Dorsolateral prefrontal cortex (tissue), 122 donors: ENCODE measurements at places on chromosomes 3 and 15. TPM values are rescaled to one million over a fixed set of nuclear protein-coding genes. Genes with fewer than 3 reads are reported as not detected.

DNA sequence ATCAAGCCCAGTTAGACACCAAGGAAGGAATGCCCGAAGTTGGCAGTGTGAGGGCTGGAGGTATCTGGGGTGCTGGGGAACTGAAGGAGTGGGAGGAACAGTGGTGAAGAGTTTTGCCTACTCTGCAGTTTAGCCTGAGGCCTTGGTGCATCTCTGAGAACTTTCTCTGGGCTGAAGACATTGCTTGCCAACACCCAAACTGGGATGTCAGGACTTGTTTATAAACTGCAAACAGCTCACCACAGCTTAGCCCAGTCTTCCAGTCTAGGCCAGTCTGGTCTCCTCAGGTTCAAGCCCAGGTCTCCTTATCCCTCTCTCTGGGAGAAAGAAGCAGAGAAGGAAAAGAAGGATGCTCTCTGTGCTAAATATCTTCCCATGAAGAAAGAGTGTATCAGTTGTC is 68.0 kb upstream of the BOC start:
- no peak for DNase-seq

DNA sequence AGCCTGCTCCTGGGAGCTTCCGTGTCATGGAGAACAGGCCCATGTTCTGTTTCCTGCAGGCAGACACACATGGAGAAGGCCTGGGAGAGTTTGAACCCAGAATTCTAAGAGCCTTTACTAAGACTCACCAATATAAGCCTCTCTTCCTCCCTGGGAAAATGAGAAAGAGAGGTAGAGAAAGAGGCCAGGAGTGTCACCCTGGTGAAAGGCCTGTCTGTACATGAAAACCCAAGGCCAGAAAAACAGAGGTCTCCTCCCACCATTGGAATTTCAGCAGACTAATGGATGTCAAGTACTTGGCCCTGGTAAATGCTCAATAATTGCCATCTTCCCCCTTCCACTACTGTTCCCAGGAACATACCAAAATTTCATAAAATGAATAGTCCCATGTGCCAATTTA is 117.6 kb downstream of the TOP2B start:
- DNase-seq: no peak

Gene CDHR4
- total RNA-seq: not detected

DNA sequence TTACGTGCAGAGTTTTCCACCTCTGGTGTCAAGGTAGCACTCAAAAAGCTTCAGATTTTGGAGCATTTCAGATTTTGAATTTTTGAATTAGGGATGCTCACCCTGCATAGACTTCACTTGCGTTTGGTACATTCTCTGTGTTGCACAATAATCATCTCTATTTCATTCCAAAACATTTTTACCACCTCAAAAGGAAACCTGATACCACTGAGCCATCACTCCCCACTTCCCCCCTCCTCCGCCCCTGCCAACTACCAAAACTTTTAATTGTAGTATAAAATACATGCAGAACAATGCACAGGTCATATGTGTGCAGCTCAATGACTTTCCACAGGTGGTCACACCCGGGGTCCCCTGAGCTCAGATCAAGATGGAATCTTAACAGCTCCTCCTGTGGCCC is 208.8 kb downstream of the SV2B start:
- no peak for DNase-seq

GRCh38 chr3:65596571-65597225 is 442.0 kb downstream of the MAGI1 start:
- DNase-seq: peak; percentile 21

Gene TGM4
- not detected for total RNA-seq

- DNase-seq: no peak
These were observed 33.0 kb downstream of the SLC6A6 start for GRCh38 chr3:14435175-14436014.

- DNase-seq: no peak
These were observed 4.2 kb downstream of the STOML1 start for GRCh38 chr15:73987681-73988444.

Gene TASOR
- total RNA-seq: 46.6 TPM

DNA sequence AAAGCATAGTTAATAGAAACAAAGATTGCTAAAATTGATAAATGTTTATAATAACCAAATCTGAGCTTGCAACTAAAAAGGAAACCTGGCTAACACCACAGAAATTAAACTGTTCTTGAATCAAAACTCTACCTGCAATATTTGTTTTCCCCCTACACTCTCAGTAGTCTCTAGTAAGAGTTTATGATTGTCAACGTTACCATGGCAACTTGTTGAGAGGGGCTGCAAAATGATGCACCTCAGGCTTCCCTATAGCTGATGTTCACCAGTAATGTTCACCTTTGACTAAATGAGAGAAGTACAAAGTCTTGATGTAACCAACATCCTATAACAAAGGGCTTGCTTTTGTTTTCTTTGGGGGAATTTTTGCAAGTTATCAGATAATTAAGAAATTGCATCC is 101.1 kb upstream of the FHIT start:
- no peak for DNase-seq

- DNase-seq: peak; percentile 54
These were observed 954 bp downstream of the CLDN11 start for GRCh38 chr3:170419557-170420087.

- peak; percentile 53 for DNase-seq
These were observed 28.5 kb upstream of the SLC7A14 start for GRCh38 chr3:170614214-170614966.

Gene ETFA
- 91.6 TPM for total RNA-seq

DNA sequence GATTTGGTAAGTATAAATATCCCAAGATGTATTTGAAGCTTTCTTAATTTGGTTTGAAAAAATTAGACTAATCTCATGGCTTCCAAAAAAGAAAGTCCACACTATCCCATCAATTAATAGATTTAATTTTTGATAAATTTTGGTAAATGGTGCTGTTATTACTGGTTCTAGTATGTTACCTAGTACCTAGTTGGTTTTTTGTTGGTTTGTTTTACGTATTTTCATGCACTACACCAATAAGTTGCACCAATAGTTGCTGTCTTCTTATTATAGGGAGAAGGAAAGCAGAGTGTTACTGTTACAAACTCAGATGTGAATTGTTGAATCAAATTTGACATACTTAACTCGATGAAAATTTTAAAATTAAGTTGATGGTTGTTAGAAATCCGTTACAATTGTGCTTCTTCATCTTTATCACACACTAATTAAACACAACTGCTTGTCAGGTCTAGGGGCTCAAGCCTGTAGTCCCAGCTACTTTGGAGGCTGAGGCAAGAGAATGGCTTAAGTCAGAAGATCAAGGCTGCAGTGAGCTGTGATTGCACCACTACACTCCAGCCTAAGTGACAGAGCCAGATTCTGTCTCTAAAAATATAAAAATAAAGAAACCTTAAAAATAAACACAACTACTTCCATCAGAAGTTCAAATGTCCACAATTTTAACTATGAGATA is 23.1 kb upstream of the MBNL1 start:
- no peak for DNase-seq

Gene PP2D1
- total RNA-seq: not detected

Gene SEMA3B
- total RNA-seq: 129 TPM

DNA sequence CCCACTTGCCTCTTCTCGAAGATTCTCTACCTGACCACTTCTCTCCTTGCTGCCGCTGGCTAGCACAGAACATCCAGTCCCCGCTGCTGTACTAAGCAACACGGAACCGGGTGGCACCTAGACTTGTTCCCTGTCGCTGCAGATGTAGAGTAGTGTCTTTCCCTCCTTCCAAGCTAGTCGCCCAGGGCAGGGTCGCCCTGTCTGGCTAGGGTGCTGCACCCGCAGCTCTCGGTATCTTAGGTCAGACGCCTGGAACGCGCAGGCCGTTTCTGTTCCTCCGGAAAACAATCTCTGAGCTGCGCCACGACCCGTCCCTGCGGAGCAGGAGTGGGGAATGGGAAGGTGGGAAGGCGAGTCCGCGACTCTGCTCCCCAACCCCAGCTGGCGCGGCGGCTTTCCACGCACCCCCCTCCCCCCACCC is 758 bp upstream of the SNX33 start:
- DNase-seq: no peak

Gene PCLAF
- 0.81 TPM for total RNA-seq

GRCh38 chr3:162366166-162366766 is 869.7 kb downstream of the OTOL1 start:
- no peak for DNase-seq

- DNase-seq: peak; percentile 72
These were observed 993 bp upstream of the SIAH2 start for GRCh38 chr3:150763841-150764483.

Gene PLA2G4F
- not detected for total RNA-seq

- DNase-seq: no peak
These were observed 171.2 kb upstream of the WNT5A start for GRCh38 chr3:55658270-55658669.

GRCh38 chr3:153768561-153769469 is 352.4 kb upstream of the ARHGEF26 start:
- no peak for DNase-seq

DNA sequence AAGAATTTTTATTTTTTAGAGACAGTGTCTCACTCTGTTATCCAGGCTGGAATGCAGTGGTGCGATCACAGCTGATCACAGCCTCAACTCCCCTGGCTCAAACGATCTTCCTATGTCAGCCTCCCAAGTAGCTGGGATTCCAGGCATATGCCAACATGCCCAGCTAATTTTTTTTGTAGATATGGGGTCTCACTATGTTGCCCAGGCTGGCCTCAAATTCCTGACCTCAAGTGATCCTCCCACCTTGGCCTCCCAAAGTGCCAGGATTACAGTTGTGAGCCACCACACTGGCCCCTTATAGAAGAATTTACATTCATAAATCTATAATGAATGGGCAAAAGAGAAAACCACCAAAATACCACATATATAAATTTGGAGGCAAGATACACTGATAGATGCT is 15.2 kb downstream of the SENP7 start:
- no peak for DNase-seq

- no peak for DNase-seq
These were observed 39.3 kb downstream of the ITGB5 start for GRCh38 chr3:124847863-124848262.
